ENCODE measurements at places on chromosomes 7 and 10.

GRCh38 chr10:535051-535450 lies 154.4 kb downstream of the DIP2C start:
- no peak for DNase-seq

DNA sequence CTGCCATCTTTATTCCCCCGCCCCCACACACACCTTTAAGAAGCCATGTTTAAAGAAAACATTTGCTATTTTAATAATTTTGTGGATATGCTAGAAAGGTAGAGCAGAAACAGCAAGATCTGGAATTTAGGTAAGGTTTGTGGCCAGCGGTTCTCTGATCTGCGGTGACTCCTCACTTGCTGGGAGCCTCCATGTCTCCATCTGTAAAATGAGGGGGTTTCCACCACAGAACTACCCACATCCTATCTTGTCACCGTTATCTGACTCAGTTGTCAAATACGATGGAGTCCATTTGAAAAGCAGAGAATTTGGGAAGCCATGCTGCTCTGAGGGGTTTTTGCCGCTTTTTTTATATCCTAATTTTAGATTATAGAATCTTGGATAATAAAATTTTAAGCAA lies 23.3 kb downstream of the MACC1 start:
- no peak for DNase-seq

GRCh38 chr10:88293073-88293472 lies 290.0 kb downstream of the RNLS start:
- no peak for DNase-seq

DNA sequence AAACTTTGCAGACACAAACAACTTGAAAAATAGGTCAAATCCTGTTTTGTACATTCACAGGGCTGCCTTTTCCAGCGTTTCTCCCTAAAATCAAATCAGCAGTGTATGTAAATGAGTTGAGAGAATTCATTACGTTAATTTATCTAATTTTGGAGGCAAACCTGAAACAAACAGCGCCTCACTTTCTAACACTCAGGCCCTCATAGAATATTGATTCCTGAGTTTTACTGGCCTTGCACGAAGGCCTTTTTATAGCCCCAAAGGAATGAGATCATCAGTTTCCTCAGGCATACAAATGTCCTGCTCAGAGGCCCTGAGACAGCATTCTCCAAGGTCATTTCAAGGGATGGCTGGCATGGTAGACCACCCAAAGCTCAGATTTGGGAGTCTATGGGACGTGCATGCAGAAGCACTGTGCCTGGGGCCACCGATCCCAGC lies 131.7 kb upstream of the CHST15 start:
- no peak for DNase-seq

DNA sequence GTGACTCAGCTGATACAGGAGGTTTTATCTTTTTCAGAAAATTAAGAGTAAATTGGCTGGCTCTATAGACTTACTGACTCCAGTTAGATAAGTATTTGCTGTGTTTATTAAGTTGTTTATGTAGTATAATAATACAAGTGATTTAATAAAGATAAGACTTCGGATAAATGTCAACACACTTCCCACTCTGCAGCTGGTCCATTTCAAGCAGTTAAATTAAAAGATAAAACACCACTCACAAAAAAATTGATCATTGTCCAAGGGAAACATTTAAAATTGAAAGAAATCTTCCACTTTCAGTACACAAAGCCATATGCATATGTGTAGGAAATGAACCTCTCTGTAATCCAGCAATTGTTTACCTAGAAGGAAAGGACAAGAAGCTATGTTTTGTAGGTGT lies 106.1 kb upstream of the SP8 start:
- no peak for DNase-seq

DNA sequence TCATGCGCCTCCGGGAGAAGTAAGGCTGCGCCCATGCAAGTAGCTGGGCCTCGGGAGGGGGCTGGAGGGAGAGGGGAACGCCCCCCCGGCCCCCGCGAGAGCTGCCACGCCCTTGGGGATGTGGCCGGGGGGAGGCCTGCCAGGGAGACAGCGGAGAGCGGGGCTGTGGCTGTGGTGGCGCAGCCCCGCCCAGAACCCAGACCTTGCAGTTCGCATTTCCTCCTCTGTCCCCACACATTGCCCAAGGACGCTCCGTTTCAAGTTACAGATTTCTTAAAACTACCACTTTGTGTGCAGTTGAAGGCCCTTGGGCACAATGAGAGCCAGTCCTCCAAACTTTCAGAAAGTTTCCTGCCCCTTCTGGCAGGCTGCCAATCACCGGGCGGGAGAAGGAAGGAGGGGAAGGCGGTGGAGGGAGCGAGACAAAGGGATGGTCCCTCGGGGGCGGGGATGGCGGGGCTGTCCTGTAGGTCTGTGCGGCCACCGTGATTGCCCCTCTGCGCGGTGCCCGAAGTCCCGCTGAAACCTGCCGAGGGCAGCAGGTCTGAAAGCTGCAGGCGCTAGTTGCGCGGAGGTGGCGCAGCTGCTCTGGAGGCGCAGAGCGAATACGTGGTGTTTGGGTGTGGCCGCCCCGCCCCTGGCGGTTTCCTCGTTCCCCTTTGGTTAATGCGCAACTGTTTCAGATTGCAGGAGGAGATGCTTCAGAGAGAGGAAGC lies 2.1 kb downstream of the VIM start:
- peak; percentile 92 for DNase-seq

DNA sequence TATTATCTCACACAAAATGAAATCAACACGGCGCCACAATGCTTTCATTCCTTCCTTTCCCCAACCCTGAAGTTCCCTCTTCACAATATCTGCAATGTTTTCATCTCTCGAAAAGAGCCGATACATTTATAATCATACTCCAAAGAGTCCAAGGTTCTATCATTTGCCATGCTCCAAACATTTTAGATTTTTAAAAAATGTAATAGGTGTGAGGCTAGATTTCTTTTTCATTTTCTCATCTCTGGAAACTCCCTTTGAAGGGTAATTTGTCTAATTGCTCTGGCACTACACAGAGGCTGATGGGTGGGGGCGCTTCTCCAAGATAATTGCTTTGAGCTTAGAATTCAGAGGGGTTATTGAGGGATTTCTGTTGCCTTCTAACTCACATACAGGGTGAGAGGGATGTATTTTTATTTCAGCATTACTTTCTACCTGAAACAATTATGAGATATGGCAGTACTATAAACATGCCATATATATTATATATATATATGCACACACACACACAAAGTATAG lies 4.9 kb downstream of the DLX5 start:
- DNase-seq = no peak

- peak; percentile 71 for DNase-seq
These were observed 229.2 kb downstream of the TCF7L2 start for GRCh38 chr10:113179265-113179664.

DNA sequence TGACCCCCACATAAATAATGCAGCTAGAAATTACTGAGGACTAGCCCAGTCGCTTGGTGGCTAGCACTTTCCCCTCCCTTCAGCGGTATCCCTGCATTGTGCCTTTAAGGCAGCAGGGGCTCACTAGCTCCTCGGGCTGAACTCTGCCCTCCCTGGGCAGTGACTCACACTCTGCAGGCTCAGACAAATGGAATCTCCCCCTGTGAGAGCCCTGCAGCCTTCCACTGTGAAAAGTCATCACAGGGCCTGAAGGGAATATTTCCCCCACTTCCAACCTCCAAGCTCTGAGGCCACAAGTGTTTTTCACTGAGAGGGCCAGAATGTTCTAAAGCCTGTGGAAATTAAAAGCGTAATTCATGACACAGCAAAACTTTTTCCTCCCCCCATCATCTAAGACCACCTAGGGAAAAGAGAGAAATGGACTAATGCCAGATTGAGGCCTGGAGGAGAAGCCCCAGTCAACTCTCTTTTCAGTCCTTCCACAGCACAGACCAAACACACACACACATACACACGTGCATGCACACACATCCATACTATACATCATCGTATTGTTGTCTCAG lies 93.6 kb upstream of the COL1A2 start:
- DNase-seq = no peak

GRCh38 chr10:31399631-31400030 lies 80.6 kb downstream of the ZEB1 start:
- no peak for DNase-seq

DNA sequence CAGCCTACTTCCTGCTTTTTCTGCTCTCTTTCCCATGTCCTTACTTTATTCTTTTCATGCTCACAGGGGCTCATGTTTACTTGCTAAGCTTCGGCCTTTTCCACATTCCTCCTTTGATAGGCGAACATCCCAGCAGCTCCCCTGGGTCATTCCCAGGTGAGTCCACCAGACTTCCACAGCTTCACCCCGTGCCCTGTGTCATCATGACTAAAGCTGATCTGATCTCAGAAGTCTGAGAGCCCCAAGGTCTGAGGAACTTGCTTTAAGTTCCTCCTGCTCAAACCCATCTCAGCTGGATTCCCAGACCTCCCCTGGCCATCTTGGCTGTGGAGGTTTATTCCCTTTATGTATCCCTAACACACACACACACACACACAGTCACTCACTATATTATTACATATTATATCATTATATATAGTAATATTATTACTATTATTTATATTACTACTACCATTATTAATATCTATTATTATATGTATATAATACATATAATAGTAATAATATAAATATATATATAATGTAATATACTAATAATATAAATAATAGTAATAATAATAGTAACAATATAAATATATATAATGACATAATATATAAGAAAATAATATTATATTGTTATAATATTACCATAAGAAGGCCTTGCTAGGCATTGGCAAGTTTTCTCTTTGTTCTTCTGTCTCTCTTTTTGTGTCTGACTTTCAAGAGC lies 295.9 kb downstream of the PTEN start:
- DNase-seq = no peak

- DNase-seq = no peak
These were observed 269.6 kb downstream of the SORCS3 start for GRCh38 chr10:104910712-104911111.

- DNase-seq = no peak
These were observed 301.3 kb downstream of the RNLS start for GRCh38 chr10:88281592-88282347.

- no peak for DNase-seq
These were observed 41.9 kb downstream of the DPCD start for GRCh38 chr10:101629837-101630632.

DNA sequence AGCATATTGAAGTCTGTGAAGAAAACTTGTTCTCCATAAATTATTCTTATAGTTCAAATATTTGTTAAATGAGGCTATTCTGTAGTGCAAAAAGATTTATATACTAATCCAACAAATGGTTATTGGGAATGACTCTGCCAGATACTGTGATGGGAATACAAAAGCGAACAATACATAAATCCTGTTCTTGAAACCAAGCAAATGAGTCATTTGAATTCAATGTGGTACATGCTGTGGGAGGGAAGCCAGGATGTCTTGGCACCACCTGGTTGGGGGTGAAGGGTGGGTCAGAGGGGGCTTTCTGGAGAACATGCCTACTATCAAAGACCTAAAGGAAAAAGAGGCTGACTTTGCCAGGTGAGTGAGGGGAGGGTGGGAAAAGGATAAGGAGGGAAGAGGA lies 594.2 kb downstream of the CALN1 start:
- no peak for DNase-seq

- DNase-seq = no peak
These were observed 153.9 kb downstream of the BMPER start for GRCh38 chr7:34059136-34059828.

DNA sequence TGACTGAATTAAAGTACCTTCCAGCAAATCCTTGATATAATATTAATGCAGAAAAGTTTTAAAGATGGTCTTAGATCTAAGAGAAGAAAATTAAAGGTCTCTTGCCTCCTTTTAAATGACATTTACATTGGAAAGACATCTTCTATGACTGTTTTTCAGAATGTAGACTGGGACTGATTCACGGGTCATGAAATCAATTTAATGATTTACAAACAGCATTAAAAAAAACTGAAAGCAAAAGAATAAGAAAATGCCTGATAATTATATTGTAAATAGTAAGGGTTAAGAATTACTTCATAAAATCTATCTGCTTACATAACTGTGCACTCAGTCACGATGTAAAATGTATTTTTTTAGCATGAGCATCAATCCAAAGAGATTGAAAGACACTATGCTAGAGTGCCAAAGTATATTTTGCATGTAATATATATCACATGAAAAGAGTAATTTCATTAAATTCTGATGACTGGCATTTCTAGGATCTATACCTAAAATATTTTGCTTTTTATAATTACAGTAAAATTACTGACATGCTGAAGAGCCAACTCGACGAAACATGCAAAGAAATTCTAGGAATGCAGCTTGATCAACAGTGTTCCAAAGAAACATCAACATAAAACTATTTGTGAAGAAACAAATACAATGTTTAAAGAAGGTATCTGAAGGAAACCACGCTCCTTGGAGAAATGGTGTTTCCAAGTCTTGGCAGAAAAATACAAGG lies 35.1 kb downstream of the RTKN2 start:
- DNase-seq = no peak

GRCh38 chr7:41163991-41164390 lies 538.9 kb downstream of the INHBA start:
- no peak for DNase-seq

DNA sequence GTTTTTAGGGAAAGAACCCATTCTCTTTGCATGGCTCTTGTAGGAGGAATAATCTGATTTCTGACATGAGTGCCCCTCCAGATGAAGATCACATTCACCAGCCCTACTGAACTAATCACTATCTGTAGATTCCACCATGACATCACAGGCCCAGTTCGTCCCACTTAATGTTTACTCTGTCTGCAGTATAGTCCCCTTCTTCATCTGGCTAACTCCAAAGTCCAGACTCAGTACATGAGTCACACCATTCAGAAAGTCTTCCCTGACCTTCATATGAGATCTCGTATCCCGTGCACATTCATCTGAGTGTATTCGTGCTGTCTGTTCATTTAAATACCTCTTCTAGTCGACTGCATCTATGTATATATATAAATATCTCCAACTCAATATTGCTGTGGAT lies 366.5 kb upstream of the AKR1E2 start:
- no peak for DNase-seq

- no peak for DNase-seq
These were observed 15.5 kb downstream of the WAPL start for GRCh38 chr10:86506062-86506461.

DNA sequence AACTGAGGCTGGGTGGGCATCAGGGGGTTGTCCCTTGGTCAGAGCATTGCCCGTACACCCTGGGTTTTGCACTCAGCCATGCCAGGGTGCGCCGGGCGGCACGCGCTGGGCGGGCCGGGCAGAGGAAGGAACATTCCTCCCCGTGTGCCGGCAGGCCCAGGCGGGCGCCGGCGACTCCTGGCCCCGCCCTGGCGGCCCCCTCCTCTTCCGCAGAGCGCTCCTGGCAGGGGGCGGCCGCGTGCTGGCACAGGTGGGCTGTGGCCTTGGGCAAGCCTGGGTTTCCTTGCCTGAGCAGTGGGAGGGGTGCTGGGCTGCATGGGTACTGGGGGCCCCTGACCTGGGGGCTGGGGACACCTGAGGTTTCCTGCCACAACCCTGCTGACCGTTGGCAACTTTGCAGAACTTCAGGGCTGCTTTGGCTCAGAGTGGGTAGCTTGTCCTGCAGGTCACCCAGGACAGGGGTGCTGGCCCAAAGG lies 3.9 kb downstream of the LFNG start:
- DNase-seq = no peak

GRCh38 chr10:103637927-103638557 lies 144.5 kb downstream of the NEURL1 start:
- DNase-seq = no peak

GRCh38 chr10:60726257-60726656 lies 52.0 kb upstream of the CDK1 start:
- DNase-seq = no peak
